ENCODE measurements at places on chromosomes 5 and 9.

DNA sequence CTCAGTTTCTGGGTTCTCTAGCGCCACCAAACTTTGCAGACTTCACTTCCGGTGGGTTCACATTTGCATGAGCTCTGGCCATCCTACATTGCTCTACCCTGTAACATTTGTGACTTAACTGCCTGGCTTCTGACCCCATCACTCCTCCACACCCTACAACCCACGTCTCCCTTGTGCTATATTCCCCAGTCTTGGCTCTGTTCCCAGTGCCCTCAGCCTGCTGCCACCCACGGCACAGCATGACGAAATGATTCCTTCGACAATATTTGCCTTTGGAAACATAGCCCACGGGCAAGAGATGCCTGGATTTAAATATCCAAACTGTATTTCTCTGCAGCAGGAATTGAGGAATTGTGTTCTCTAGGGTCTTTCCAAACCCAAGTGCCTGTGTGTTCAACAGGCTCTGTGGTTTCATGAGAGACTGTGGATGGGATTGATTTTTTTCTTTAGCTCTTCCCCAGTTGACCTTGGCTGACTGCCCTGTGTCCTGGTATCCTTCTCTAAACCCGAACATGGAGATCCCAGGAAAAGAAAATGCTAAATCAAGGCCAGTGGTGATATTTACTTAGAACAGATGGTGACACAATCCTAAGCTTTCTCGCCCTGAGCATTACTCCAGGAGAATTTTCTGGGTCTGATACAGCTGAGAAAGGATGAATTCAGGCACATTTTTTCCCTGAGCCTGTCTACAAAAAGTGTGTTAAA, 44.4 kb upstream of the GRIA1 start:
- DNase-seq: no peak

DNA sequence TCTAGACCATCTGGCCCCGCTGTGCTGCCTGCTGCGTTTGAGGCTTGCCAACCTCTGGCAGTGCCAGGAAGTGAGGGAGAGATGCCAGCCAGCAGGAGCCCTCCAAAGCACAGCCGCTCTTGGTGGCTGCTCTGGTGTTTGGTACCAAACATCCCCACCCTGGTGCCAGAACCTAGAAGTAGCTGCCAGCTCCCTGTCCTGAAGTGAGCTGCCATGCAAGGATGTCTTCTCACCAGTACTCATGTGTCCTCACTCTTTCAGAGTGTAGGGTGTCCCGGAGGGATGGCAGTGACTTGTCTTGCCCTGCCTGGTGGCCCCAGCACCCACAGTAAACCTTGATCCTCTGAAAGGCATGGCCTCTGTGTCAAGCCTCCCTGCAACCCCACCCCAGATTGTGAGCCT, 43.4 kb downstream of the AMBP start:
- DNase-seq: no peak

DNA sequence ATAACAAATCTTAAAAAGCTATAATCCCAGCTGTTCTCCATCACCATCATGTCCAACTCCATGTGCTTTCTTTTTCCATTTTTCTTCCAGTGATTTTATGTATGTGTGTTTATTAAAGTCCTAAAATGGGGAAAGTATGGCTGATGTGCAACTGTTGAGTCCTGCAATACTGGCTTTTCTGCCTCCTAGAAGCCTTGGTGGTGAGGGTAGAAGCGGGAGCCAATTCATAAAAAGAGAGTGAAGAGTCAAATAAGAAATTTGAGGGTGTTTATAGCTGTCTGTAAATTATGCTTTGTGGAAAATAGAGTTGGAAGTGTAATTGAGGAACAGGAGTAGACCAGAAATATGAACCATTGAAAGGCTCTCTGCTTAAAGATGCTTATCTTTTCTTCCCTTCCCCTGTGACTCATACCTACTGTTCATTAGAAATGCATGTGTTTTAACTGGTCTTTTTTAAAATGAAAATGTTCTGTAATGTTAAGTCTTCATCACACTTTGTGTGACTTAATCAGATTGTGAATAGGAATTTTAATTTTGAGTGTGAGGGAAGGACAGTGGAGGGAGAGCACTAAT, 80.1 kb downstream of the ZCCHC7 start:
- DNase-seq: no peak

DNA sequence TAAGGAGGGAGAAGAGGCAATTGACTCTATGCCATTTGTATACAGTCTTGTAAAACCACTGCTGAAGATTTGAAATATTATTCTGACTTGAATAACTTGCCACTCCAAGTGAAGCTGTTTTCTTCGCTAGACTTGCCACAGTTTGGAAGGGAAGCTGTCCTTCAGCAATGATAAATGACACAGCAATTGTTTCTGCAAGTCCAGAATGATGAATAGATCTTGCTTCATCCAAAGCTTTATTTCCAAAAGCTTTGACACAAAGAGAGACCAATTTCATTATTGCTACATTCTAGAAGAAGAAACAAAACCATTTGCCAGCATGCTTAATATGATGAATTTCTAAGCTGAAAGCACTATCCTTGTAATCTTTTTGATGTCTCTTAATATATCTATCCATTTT, 73.7 kb downstream of the ZNF366 start:
- DNase-seq: no peak

GRCh38 chr9:68794898-68795297, 89.9 kb downstream of the PIP5K1B start:
- no peak for DNase-seq

DNA sequence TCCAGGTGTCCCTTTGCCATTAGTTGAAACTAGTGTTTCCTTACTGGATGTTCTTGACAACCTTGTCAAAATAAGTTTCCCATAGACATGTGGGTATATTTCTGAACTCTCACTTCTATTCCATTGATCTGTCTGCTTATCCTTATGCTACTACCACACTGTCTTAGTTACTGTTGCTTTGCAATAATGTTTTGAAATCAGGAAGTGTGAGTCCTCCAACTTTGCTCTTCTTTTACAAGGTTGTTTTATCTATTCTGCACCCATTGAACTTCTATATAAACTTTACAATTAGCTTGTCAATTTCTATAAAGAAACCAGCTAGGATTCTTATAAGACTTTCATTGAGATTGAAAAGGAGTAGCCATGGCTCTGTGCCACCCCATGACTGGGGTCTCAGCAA, 24.3 kb downstream of the CD14 start:
- no peak for DNase-seq

- no peak for DNase-seq
Measured at GRCh38 chr5:53211799-53212198, 102.2 kb upstream of the MOCS2 start.

DNA sequence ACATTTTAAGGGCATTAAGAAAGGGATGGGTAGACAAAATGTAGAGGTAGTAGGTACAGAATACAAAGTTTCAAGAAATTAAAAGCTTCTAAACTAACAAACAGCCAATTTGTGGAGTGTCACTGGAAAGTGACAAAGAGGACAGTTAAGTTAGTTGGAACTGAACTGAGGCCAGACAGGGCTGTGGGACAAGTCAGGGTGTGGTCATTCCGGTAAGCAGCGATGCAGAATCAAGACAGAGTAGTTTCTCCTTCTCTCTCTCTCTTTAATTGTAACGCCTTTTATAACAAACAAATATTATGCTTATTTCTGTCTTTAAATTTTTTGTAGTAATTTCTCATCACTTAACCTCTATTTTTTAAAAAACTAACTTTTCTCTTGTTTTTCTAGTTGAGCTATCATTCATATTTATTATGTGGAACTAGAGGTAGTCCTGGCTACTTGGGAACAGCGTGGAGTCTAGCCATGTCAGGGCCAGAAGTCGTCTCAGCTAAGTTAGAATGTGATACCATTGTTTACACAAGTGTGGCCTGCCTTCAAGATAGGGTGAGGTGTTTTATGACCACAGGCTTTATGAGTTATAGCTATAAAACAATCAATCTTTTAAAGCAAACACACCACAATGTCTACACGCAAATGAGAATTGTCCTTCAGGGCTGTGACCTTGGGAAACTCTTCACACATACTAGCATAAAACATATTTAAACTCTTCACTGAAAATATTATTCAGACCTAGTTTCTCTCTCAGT, 115.3 kb upstream of the CDKN2B start:
- DNase-seq: no peak

DNA sequence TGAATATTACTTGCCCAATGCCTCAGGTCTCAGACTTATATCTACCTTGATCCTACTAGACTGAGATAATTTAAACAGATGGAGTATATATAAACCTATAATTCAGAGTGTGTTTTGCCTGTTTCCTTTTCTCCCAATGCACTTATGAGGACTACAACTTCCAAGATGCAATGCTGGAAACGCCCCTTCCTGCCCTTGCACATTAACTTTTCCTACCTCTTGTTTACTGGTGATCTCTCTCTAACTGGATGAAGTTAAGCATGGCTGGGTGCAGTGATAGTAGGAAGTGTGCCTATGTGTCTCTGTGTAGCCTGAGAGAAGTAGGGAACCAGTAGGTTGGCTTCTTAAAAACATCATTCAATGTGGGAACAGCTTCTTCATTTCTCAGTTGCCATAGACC, 115.2 kb downstream of the SVEP1 start:
- no peak for DNase-seq

DNA sequence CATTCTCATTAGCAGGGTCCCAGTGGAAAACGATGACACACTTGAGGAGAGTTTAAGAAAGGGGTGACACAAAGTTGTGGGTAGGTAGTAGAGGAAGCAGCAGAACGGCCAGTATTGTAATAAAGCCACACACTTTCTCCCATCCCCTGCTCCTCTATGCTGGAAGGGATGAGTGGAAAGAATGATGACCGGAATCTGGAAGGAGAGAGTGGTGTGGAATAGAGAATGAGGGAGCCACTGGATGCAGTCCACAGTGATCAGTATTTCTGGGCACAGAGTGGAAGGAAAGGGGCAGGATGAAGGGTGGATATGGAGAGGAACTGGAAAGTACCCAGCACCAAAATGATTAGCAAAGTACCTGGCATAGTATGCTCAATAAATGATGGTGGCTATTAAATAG, 133.8 kb upstream of the DAB2 start:
- DNase-seq: no peak

DNA sequence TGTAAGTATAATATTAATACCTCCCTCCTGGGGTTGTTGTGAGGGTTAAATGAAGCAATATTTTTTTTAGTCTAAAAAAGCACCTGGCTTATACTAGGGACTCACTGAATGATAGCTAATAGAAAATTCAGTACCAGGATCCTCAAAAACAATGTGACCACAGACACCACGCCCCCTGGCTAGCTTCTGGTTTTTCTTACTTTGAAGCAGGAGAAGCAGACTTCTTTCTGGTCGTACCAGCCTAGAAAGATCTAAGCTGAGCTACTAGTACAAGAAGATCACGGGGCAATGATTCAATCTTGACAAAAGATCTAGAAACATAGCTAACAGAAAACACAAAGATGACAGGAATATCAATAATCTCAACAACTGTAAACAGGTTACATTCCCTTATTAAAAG, 218.5 kb upstream of the SLC30A5 start:
- DNase-seq: no peak

GRCh38 chr5:1421521-1422341, 23.5 kb downstream of the SLC6A3 start:
- DNase-seq: no peak

DNA sequence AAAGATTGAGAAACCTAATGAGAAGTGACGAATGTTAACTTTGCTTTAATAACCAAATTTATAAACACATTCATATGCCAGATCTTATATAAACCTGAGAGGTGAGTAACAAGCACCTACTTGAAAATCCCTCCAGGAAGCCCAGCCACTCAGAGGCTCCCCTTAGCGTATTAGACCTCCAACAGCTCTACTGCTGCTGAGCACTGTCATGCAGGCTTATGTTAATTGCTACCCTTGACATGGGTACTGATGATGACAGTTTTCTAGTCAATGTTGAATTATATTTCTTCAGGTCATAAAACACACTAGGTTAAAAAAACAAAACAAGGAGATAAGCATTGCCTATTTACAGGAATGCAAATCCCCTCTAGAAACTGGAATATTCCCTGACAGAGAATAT, 161.2 kb downstream of the MPDZ start:
- DNase-seq: no peak

GRCh38 chr9:119533504-119533903, 164.3 kb upstream of the BRINP1 start:
- no peak for DNase-seq

DNA sequence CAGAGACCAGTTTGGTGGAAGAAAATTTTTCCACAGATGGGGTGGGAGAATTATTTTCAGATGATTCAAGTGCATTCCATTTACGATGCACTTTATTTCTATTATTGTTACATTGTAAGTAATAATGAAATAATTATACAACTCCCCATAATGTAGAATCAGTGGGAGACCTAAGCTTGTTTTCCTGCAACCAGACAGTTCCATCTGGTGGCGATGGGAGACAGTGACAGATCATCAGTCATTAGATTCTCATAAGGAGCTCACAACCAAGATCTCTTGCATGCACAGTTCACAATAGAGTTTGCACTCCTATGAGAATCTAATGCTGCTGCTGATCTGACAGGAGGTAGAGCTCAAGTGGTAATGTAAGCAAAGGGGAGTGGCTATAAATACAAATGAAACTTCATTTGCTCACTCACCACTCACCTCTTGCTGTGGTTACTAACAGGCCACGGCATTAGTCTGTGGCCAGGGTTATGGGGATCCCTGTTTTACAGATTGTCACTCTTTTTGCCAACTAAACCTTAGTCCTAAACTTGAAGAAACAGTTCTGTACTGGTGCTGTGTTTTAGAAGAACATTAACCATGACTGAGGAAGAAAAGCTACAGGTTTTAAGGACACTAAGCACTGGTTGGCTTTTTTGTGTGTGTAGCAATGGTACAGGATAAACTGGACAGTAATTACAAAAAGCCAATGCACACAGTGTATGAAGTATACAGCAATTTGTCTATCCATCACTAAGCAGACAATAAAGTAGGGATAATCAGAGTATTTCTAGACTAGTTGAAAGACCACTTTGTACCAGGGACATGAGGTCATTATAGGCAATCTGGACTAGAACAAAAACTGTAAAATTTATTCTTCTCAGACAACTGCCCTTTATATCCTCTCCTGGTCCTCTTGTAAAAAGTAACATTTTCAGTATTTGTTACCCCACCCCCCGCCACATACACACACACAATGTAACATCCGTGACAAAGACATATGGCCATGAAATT, 9.9 kb downstream of the TMEM232 start:
- DNase-seq: no peak

GRCh38 chr5:168734620-168735300, 155.6 kb upstream of the PANK3 start:
- no peak for DNase-seq

- no peak for DNase-seq
Measured at GRCh38 chr5:178238711-178239592, 6.3 kb upstream of the PHYKPL start.

DNA sequence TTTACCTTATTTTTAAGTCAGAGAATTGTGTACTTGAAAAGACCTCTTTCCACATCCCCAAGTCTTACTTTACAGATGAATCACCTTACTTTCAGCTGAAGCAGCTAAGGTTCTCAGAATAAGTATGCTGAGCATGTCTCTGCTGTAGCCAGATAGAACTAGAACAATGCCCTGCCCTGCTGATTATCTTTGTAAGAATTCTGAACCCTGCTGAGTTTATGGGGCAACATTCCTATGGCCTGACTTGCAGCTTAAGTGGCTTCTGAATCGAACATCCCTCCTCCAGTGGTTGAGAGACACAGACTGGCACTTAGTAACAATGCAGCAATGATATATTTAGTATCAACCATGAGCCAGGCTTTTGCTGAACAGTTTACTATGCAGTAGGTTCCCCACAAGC, 592.0 kb upstream of the WWC1 start:
- DNase-seq: no peak

GRCh38 chr5:861442-862366, 10.9 kb upstream of the ZDHHC11 start:
- no peak for DNase-seq
